ENCODE measurements at places on chromosomes 4 and X. TPM values are rescaled to one million over a fixed set of nuclear protein-coding genes. Genes with fewer than 3 reads are reported as not detected.

The MAGEC1 gene
- total RNA-seq: not detected

DNA sequence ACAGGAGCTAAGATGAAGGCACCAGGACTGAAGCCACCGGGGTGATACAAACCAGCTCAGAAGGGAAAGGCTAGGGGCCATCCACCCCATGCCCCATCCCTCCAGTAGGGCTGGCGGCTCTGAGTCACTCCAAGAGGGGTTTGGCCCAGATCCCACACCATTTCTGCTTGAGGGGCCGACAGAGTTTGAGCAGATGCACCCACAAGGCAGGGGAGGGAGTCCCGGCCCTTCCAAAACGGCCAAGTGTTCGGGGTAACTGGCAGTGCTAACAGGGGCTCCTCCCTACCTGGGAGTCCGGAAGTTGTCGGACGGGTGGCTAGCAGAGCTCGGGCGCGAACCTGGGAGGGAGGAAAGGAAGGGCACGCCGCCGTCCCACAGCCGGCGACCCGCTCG, 412 bp downstream of the SLC10A3 start:
- peak; percentile 55 for DNase-seq

DNA sequence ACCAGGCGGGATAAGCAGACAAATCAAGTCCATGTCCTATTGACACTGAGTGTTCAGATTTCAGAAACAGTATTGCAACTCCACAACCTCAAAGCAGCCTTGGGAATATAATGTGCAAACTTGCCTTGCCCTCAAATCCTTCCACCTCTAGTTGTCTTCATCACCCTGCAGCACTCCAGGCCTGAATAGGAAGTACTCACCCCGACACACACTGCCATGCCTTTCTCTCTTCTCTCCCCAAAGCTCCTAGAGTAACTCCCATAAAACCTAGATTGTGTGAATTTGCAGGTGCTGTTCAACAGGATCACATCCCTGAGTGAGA, 19.6 kb downstream of the ACSL1 start:
- no peak for DNase-seq

The TCP11X2 gene
- not detected for total RNA-seq

The LGI2 gene
- 0.30 TPM for total RNA-seq

DNA sequence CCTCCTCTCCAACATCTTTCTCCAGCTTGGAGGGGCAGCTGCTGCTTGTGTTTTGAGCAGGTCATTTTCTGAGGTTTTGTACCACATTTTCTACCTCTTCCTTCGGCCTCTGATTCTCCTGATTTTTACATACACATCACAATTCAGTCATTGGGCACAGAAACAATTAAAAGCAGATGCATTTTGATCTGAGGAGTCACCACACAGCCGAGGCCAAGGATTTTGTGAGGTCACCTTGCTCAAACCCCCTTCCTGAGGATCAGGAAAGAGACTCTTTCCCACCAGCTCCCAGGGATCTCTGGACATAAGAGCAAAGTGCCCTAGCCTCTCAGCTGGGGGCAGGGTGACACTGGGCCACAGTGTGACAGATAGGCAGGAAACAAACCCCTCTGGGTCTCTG, 5.4 kb upstream of the FATE1 start:
- DNase-seq: no peak

The CT55 gene
- total RNA-seq: not detected

DNA sequence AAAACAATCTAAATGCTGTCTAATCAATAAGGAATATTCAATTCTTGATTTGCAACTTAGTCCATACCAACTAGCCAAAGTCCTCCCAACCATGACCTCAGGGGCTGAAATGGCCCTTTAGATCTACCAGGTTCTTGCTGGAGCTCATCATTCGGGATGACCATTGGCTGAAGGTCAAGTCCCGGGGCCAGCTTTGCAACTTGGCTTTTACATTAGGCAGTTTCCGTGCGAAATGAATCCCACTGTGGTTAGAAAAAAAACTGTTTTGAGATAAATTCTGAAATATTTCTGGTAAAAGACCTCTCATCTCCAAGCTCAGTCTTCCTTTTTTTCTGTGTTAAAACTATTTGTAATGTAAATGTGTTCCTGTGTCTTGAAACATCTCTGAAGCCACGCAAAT, 178.6 kb downstream of the TENM3 start:
- no peak for DNase-seq

The PABPC1L2B gene
- not detected for total RNA-seq

DNA sequence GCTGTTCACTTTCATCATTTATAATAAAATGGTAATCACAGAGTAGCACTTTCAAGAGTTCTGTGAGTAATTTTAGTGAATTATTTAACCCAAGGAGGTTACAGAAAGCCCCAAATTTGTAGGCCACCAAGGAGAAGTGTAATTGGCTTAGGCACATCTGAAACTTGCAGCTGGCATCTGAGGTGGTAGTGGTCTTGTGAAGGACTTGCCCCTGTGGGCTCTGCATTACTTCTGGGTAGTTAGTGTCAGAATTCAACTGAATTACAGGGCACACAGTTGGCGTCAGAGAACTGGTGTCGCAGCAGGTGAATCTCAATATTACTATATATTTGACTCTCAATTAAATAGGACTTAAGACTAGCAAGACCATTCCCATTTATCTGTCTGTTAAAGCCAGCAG, 36.9 kb downstream of the GPR174 start:
- no peak for DNase-seq

DNA sequence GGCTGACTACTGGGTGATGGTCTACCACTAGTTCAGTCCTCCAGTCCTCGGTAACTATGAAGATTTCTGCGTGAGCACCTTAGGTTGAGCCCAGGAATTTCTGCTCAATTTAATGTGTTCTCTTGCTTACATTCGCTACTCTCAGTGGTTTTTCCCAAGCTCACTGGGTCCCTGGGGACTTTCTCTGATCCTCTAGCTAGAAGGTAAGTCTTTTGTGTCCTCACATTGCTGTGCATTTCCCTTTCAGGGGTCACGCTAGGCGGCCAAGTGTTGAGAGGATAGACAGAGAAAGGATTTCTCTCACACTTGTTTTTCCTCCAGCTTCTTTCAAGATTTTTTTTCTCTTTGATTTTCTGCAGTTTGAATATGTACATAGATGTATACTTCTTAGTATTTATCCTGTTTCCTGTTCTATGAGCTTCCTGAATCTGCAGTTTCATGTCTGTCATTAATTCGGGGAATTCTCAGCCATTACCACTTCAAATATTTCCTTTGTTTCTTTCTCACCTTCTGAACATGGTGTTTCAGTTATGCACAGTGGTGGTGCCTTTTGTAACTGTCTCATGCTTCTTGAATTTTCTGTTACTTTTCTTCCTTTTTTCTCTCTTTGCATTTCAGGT, 17.5 kb downstream of the MAGEA9 start:
- no peak for DNase-seq

DNA sequence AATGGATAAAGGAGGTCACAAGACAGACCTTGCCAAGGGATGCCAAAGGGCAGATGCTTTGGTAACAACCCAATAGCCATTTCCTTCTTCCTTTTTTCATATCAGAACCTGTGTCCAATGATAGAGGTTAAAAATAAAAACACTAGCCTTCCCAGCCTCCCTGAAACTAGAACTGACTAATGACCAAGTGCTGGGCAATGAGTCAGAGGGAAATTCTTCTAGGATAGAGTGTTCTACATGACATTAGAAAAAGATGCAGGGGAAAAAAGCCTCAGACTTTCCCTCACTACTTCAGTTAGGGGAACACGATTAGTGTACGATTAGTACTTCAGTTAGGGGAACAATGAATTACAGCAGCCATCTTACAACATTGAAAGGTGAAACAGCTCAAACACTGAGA, 29.3 kb upstream of the FAM47C start:
- no peak for DNase-seq

The KLKB1 gene
- total RNA-seq: not detected

DNA sequence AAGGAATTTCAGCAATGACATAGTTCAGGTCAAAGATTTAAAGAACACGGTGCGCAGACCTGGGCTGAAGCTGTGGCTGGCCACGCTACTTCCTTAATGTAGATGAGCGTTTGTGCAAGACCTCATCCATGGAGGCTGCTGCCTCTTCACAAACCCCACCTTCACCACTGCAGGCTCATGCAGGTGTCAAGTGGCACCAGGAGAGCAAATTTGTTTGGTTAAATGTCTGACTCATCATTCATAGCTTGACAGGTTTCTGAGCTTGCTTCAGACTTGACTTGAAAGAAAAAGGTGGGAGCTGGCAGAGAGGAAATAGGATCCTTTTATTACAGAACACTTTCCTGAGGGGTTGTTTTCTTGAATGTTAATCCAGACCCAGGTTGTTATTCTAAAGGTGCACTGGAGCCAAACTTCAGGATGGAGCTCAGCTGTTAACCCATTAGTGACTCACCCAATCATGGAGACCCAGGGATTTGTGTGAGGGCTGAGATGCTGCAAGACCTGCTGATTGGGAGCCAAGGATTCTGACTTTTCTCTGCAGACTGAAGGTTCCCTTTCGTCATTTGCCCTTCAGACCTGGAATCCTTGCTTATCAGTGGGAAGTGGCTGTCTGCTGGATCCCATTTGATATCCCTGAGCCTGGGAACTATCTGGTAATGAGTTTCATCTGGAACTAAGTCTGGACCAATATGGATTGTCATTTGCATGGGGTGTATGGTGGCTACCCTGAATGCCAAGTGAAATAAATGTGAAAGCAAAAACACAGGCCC, 315.3 kb downstream of the PTTG2 start:
- no peak for DNase-seq

- DNase-seq: peak; percentile 27
These were observed 27.3 kb downstream of the CT45A1 start for GRCh38 chrX:135740681-135741149.

DNA sequence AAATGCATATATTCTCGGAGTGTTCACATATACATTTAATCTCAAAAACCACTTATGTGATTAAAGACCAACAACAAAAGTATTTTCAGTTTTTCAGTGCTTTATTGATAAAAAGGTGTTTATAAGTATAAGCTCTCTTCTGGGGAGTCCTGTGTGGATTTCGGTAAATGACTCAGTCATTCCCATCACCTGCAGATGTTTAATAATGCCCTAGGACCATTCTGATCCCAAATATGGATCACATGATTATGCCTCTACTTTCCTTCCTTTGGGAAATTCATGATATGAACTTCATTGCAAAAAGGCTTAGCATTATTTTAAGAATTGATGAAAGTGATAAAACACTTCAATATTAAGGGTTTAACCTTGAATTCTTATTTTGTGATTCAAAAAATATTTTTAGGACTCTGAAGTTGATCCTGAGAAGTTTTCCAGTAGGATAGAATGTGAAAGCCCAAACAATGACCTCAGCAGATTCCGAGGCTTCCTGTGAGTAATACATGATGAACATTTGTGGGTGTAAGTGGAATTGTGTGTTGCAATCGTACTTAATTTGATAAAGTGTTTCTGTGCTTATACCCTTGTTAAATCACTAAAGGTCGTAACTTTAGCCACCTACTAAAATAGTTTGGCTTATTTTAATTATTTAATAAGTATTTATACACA, 40.2 kb downstream of the ATP10D start:
- DNase-seq: peak; percentile 49

GRCh38 chrX:131609480-131609879, 65.6 kb downstream of the OR13H1 start:
- no peak for DNase-seq

The SOWAHD gene
- total RNA-seq: 1.2 TPM

The CITED1 gene
- total RNA-seq: 1.0 TPM

DNA sequence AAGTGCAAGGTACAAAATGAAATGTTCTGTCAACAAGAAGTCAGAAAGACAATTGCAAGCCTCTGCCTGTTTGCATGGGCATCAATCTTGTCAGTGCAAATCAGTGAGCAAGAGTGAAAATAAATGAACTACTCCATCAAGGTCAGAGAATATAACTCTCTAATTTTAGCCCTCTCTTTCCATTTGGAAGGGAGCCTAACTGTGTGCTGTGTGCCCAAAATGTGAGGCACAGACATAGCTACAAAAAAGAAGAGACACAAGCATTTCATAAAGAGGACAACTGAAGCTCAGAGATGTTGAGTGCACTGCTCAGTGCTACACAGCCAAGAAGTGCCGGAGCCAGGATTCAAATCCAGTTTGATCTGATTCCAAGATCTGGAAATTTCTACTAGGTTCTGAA, 114.3 kb downstream of the SLC2A9 start:
- DNase-seq: no peak

- DNase-seq: no peak
These were observed 25.7 kb downstream of the CXCL13 start for GRCh38 chr4:77631276-77631675.

- DNase-seq: no peak
These were observed 105.9 kb downstream of the TEX13A start for GRCh38 chrX:105114554-105115130.

GRCh38 chr4:110310795-110311194, 112.4 kb upstream of the ELOVL6 start:
- DNase-seq: no peak

- DNase-seq: no peak
These were observed 24.5 kb downstream of the DDIT4L start for GRCh38 chr4:100165809-100166208.

DNA sequence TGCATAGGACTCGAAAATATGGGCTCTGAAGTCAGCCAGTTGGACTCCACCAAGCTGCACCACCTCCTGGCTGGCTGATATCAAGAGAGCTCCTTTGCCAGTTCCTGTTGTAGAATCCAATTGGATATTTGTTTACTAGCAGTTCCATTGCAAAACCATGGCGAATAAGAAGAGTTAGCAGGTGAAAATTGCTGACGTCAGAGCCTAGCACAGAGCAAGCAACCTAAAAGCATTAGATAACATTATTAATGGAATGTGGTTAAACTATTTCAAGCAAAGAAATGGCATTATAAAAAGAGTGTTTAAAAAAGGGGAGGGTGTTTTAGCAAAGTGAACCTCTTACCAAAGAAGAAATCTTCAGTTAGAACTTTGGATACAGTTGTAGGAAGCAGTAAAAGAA, 1816.3 kb upstream of the TENM3 start:
- DNase-seq: no peak

The CXXC4 gene
- total RNA-seq: not detected

DNA sequence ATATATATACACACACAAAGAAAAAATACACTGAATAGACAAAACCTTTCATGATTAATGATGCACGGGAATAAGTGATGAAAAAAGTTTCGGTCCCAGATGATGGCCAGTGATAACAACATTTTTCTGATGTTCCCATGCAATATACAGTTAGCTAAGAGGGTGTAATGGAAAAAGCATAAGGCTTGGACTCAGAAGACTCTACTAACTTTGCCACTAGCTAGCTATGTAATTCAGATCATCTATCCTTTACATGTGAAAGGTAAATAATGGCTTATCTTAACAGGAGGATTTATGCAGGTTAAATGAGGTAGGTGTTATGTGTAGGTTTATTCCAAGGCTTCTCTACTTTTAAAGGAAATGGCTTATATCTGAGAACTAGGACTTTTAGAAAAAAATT, 4.3 kb downstream of the RPS3A start:
- no peak for DNase-seq

The TAB3 gene
- total RNA-seq: 1.7 TPM

The FAM9B gene
- not detected for total RNA-seq
